NCI-H510A (cell line): ENCODE measurements at places on chromosomes 13 and 19.

GRCh38 chr19:33376423-33376822 lies 2.9 kb downstream of the CEBPG start:
- DNase-seq, result no peak

GRCh38 chr19:20964798-20965197 lies 41.7 kb downstream of the ZNF85 start:
- DNase-seq, result no peak

DNA sequence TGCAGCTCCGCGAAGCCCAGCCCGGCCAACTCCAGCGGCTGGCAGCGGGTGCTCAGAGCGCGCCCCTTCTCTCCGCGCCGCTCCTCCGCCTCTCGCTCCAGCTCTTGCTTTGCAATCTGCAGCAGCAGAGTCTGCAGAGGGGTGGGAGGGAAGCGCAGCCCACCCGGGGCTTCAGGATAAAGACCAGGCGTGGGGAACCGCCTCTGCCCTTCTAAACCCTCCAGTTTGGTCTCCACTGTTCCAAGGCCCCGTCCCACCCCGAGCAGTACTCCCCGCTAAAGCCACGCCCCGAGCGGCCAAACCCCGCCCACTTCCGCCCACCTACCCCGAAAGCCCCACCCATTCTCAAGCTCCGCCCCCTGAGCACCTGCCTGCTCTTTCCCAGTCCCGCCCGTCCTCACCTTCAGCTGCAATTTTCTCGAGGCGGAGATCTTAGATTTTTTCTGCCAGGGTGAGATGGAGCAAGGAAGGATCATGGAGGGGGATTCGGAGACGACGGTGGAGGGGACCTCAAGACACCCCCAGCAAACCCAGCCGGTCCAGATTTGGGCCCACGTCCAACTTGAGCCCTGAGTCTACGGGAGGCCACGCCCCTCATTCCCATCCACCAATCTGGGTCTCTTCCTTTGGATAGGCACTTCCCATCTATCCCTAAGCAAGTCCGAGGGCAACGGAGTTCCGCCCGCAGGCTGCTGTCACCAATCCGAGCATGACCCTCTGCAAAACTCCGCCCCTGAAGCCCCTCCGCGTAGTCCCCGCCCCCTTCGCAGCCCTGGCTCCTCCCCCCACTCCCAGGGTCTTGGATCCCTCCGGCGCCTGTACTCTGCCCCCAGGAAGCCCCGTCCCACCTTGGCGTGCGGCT lies 1.1 kb downstream of the TNNI3 start:
- no peak for DNase-seq

GRCh38 chr19:27522223-27522622 lies 1690.7 kb downstream of the UQCRFS1 start:
- no peak for DNase-seq

- DNase-seq, result no peak
Measured at GRCh38 chr13:30735025-30735871, at the start of gene ALOX5AP. ALOX5AP (plus strand) TSS chr13:30735543; CDS start chr13:30735606, 63 bp downstream.

- DNase-seq, result no peak
Measured at GRCh38 chr13:32426191-32426989, 1.5 kb downstream of the N4BP2L1 start.

DNA sequence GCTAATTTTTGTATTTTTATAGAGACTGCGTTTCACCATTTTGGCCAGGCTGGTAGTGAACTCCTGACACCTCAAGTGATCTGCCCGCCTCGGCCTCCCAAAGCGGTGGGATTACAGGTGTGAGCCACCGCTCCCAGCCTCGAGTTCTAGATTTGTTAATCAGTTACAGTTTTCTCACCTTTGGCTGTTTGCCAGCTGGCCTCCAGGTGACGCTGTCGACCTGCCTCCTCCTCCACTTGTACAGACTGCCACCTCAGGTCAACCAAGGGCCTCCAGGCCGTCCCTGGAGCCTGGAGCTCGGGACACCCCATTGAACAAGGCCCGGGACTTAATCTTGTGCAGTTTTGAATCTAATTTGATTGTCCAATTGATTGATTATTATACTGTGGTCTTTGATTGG lies 45.5 kb downstream of the IER2 start:
- peak; percentile 27 for DNase-seq

GRCh38 chr13:39403106-39403505 lies 199.9 kb downstream of the LHFPL6 start:
- DNase-seq, result no peak

GRCh38 chr19:50460161-50460765 lies 16.0 kb upstream of the EMC10 start:
- no peak for DNase-seq

DNA sequence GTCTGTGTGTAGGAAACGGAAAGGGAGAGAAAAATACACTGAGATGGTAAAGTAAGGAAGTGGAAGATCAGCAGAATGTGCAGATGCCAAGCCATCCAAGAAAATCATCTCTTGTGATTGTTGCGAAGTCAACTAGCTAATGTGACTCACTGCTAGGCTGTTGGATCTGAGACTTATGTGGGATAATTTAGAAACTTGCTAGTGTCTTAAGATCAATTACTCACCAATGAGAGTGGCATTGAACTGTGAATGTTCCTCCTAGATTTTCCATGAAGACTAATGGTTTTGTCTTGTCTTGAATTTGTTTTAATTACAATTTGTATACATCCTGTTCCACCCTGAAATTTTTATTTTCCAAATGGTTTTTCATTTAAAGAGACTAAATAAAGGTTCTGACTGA lies 771.6 kb downstream of the EFNB2 start:
- DNase-seq, result no peak

DNA sequence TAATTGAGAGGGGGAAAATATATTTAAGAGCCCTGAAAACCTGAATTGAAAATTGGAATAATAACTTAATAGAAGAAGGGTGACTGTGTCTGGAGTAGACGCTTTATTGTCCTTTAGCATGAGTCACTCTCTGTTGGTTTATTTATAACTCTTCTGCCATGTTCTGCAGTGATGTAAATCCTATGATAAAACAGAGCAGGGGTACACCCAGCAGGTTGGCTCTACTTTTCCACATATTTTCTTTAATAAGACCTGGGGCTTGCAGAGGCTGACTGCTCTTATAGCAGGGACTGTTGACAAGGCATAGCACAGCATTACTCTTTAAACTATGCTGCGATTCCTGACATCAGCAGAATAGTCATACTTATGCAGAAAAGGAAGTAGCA lies 389.9 kb upstream of the PCDH9 start:
- DNase-seq, result no peak

- peak; percentile 42 for DNase-seq
Measured at GRCh38 chr19:44741841-44742329, 6.6 kb upstream of the BCL3 start.

- no peak for DNase-seq
Measured at GRCh38 chr19:6297202-6297601, 17.4 kb upstream of the MLLT1 start.

DNA sequence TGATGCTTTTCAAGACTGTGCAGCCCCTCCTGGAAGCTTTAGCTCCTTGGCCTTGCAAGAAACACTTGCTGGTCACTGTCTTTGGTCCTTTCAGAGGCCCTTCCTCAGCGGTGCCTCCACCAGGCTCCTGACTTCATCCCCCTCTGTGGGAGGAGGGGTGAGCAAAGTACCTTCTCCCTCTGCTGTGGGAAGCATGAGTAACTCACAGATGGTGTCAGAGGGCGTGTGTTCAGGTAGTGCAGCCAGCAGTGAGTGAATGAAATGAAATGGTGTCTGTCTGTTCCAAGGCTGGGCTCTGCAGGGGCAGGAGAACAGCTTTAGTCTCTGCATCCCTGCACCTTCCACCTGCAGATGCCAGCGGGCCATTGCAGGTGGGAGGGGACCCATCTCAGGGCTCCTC lies 102.9 kb downstream of the SHISA2 start:
- DNase-seq, result no peak

DNA sequence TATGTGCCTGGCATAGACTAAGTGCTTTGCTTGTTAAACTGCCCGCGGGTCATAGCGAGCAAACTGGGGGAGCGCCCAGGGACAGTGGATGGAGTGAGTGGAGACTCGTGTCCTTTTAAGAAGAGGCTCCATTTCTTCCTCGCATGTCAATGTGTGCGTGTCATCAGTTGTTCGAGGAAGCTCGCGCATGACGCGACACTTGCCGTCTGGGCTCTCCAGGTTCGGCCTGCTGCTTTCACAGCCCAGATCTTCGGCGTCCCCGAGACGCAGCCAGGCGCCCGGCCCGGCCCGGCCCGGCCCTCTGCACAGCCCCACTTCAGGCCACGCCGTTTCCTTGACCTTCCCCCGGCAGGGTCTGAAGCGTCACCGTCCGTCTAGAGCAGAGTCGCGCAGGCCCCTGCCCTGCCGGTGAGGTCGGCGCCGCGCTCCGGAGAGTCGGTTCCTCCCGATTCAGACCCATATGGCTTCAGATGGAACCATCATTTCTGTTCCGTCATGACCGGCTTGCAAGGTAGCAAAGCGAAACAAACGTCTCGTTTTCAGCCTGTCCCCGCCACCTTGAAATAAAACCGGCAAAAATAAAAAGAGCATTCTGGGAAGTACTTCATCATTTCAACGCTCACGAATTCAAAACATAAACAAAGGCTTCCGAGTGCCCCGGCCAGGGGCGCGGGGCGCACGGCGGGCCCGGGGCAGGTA lies 599 bp upstream of the ARHGEF7 start:
- no peak for DNase-seq

GRCh38 chr13:102002287-102002686 lies 399.6 kb downstream of the FGF14 start:
- DNase-seq, result no peak

- DNase-seq, result peak; percentile 60
Measured at GRCh38 chr19:45863840-45864628, at the start of gene FOXA3. FOXA3 (plus strand) TSS chr19:45864326; CDS start chr19:45864457, 131 bp downstream.

- DNase-seq, result no peak
Measured at GRCh38 chr13:99352351-99353245, 45.4 kb upstream of the GPR183 start.

DNA sequence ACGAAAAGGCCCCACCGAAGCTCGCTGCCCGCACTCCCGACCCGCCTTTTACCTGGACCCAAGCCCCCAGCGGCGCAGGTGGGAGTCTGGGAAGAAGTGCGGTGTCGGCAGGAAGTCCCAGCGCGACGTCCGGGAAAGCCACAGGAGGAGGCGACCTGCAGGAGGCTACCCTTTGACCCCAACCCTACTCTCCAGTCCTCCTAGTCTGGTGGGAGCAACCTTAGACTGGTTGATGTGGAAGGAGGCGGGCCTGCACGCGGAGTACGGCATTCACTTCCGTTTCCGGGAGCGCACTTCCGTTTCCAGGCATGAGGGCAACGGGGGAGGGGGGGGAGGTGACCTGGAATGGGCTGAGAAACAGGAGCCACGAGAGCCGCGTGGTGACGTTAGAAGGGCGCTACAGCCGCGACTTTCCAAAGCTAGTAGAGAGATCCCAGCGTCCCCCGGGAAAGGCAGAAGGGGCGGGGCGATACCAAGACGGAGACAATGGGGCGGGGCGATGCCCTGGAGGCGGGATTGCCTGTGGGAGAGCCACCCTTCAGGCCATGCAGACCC lies 28.5 kb downstream of the ZNF266 start:
- DNase-seq, result no peak

GRCh38 chr13:28746287-28746612 lies 27.5 kb upstream of the SLC46A3 start:
- no peak for DNase-seq
